Sigmoid colon (tissue), 7 donors: ENCODE measurements at places on chromosomes 4 and X. TPM values are rescaled to one million over a fixed set of nuclear protein-coding genes. Genes with fewer than 3 reads are reported as not detected.

DNA sequence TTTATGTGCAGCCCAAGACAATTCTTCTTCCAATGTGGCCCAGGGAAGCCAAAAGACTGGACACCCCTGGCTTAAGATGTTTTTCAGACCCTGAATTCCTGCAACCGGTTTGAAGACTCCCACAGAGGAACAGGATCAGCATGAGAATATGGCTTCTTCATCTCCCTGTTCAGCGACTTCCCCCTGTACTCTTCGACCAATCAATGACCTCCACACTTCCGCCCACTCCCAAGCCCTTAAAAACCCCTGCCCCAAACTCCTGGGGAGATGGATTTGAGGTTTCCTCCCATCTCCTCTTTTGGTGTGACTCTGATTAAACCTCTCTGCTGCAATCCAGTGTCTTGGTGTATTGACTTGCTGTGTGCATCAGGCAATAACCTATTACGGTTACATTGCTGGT lies 344.4 kb downstream of the NR3C2 start:
- no peak for DNase-seq

DNA sequence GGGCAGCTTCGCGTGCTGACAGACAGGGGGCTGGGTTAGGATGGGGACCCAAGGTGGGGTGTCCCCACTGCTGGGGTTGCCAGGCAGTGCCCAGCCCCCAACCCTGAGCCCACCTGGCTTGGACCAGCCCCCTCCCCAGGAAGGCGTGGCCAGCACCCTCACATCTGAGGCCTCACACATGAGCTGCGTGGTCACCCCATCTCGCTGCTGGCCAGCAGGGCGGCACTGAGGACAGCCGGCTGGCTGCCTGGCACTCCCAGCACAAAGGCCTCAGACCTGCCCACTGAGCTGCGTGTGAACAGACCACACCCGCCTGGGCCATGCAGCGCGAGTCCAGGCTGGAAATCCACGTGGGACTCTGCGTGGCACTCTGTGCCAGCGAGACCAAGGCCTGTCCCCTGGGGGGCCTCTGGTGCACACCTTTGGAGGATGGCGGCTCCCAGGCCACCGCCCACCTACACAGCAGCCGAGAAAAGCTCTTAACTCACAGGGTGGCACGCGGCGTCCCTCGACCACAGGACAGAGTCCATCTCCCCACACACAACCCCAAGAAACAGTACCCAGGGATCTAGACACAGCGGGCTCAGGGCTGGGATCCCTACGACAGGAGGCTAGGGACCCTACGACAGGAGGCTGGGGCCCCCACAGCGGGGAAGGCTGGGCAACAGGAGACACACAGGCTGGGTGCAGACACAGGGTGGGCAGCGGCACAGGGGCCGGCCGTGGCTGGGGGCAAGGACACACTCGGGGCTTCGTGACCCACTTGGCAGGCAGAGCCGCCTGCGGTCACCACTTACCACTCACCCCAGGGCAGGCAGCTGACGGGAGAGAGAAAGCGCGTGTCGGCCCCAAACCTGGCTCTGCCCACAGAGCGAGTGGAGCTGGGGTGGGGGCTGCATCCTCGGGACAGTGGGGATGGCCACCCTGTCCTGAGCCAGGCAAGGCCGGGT lies 9.8 kb downstream of the DGKQ start:
- no peak for DNase-seq

GRCh38 chrX:29762006-29762405 lies 453.4 kb upstream of the MAGEB2 start:
- DNase-seq = no peak

- DNase-seq = no peak
Observed at GRCh38 chr4:80459918-80460473, 124.5 kb downstream of the CFAP299 start.

- DNase-seq = peak; percentile 3
Observed at GRCh38 chr4:40281913-40282312, 53.2 kb upstream of the CHRNA9 start.

DNA sequence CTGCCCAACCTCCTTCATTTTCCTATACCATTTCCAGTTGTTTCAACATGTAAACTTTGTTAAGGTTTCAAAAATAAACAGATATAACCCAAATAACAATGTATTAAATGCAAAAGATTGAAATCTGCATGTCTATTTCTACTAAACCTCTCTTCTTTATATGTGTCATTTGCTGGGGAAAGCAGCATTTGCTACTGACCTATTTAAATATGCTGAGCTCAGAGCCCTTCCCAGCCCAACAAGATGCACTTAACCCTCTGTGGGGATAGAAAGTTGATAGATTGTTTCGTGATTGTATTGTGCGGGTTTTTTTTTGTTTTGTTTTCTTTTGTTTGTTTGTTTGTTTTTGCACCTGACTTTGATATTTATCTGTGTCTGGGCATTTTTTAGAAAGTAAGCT lies 139.5 kb downstream of the UCHL1 start:
- no peak for DNase-seq

DNA sequence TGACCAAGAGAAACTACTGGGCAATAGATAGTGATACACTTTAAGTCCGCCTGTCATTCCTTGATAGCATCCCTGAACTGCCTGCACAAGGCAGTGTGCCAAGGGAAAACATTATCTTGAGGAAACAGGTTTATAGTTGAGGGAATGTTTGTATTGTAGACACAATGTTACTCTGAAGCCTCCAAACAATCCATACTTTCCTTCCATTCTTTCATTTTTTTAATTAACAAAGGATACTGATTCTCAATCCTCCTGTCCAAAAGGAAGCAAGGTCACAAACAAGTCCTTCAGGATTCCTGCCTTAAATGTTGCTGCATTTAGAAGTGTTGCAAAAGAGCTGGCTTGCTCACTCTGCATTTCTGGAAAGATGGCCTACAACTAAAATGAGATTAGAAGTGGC lies 61.7 kb upstream of the PRSS48 start:
- DNase-seq = no peak

- no peak for DNase-seq
Observed at GRCh38 chr4:18390655-18391353, 369.2 kb upstream of the LCORL start.

DNA sequence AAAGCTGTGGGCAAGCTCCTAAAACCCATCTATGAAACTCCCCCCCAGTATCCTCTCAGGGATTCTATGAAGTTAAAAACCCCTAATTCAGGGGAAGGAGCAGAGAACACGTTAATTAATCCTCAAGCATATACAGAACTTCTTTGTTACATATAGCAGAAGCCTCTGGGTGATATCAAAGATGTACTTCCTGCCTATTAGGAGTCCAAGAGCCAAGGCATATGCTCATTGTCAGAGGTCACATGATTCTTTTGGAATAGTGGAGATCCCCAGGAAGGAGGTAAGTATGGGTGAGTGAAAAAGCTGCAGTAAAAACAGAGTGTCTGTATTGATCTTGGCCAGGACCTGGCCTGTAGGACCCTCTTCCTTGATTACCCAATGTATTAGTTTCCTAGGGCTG lies 2.9 kb upstream of the SPARCL1 start:
- DNase-seq = no peak

- DNase-seq = no peak
Observed at GRCh38 chr4:92303621-92304027, at the start of gene GRID2. Gene GRID2, plus strand, starts transcription at chr4:92303966.

DNA sequence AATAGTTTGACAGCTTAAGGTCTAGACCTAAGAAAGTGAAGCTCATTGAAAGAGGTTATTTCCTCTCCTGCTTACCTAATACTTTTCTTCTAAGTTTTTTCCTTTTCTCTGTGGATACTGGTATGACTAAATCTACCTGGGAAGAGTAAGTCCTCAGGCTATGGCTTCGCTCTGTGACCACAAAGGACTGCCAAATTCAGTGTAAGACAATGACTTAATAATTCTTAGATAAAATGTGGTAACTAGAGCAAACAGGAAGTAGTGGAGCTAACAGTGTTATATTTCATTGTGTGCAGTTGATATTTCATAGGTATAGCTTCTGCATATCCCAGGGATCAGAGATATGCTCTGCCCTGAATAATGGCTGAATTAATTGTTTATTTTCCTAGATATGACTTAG lies 418.9 kb downstream of the CCSER1 start:
- no peak for DNase-seq

- DNase-seq = no peak
Observed at GRCh38 chr4:74658116-74658515, 136.2 kb downstream of the BTC start.

DNA sequence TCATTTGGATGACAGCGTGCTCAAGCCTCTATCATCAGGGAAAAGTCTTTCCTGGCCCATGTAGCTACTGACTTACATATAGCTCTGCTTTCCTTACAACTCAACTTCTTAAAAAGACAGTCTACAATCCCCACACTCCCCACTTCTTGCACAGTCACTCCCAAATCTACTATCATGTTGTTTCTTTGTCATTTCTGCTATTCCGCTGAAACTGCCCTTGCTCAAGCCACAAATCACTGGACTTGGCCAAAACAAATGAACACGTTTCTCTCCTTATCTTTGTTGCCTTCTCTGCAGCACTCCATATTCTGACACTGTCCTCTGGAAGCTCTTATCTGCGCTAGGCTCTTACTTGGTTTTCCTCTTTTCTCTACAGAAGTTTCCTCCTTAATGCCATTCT lies 28.2 kb downstream of the GPRIN3 start:
- no peak for DNase-seq

DNA sequence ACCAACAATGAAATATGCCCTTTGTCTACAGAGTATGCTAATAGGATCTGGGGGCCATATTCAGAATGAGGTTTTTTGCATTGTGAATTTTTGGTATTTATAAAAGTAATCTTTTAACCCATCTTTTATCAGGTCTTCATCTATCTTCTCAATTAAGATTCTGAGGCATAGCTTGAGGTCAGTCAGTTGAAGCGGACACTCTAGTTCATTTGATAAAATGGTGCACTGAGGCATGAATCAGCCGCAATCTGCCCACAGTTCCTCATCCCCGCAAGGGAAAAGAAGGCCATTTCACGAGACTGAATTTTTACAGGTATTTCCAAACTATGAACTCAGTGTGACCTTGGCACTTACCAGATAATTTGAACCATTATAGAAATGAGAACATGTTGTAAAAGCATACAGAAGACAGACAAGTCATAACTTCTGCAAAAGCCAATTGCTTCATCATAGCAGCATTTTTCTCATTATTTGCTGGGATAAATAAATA lies 19.3 kb upstream of the VCX2 start:
- no peak for DNase-seq

- DNase-seq = no peak
Observed at GRCh38 chrX:20066968-20067708, 49.6 kb downstream of the MAP7D2 start.

DNA sequence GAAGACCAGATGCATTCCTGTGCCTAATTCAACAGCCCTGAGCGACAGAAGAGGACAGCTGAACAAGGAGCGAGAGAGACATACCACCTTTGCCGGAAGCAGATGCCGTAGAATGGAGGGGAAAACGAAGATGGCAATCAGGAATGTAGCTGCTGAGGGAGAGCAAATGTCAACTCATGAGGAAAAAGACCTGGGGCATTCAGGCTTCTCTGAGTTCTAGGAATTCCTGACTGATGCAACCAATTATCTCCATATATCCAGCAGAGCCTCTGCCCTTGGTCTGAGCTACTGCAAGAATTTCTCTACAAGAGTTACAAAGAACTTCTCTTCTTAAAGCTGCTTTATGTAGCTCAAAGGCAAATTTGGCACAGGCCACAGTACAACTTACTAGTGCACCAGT lies 40.5 kb upstream of the INPP4B start:
- no peak for DNase-seq

GRCh38 chr4:41143311-41144039 lies 70.9 kb downstream of the APBB2 start:
- peak; percentile 88 for DNase-seq

DNA sequence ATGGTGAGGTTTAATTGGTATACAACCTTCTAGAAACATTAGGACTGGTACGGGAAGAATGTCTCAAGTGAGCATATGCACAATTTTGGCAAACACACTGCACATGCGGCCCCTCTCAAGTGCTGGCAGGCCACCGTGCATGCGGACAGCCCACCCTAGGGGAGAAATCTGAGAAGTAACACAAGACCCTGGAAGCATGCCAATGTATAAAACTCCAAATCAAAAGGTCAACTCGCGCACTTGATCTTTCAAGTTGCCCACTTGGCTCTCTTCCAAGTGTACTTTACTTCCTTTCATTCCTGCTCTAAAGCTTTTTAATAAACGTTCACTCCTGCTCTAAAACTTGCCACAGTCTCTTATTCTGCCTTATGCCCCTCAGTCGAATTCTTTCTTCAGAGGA lies 488.3 kb downstream of the CFAP47 start:
- no peak for DNase-seq

DNA sequence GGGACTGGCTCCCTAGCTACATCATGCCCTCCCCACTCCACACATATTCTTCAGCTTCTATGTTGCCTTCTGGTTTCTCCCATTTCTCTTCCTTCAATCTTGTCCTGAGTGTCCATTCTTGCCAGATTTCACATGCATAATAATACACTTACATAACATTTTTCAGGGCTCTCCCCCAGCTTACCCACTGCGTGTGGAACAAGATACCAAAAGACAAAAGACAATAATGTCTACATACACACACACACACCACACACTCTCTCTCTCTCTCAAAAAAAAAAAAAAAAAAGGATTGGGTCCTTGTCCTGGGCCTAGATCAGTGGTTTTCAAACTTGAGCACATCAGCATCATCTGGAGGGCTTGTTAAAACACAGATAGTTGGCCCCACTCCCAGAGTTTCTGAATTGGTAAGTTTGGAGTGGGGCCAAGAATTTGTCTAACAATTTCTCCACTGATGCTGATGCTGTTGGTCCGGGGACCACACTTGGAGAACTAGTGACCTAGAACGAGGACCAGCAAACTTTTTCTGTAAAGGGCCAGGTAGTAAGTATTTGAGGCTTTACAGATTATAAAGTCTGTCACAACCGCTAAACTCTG lies 6.5 kb upstream of the SMARCA1 start:
- DNase-seq = no peak

- no peak for DNase-seq
Observed at GRCh38 chr4:21885241-21885640, 63.3 kb downstream of the KCNIP4 start.

DNA sequence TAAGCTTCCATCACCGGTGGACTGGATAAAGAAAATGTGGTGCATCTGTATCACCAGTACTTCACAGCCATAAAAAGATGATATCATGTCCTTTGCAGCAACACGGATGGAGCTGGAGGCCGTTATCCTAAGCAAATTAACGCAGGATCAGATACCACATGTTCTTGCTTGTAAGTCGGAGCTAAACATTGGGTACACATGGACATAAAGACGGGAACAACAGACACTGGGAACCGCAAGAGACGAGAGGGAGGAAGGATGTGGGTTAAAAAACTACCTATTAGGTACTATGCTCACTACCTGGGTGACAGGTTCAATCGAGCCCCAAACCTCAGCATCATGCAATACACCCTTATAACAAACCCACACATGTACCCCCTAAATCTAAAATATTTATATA lies 16.3 kb upstream of the IDS start:
- no peak for DNase-seq

LRIT3 gene
- 0.28 TPM for total RNA-seq

G3BP2 gene
- total RNA-seq = 117 TPM

GBA3 gene
- not detected for total RNA-seq

ADH1C gene
- total RNA-seq = 11.8 TPM

PRDM5 gene
- total RNA-seq = 24.5 TPM

CSAG2 gene
- total RNA-seq = not detected

ADGRG4 gene
- total RNA-seq = not detected

TMEM31 gene
- not detected for total RNA-seq
